ENCODE measurements at places on chromosomes 1 and 21.

DNA sequence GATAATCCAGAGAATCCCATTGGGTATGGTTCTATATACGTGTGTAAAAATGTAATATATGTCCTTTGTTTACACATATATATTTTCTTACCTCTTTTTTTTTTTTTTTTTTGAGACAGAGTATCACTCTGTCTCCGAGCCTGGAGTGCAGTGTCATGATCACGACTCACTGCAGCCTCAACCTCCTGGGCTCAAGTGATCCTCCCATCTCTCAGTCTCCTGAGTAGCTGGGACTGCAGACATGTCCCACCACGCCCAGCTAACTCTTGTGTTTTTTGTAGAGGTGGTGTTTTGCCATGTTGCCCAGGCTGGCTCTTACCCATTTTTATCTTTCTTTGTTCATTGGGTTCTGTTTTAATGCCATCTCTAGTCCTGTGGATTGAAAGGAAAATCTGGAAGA lies 59.5 kb downstream of the ZBTB17 start:
- DNase-seq, result no peak

- DNase-seq, result no peak
Measured at GRCh38 chr1:161784968-161785367, 18.8 kb downstream of the ATF6 start.

- DNase-seq, result peak; percentile 27
Measured at GRCh38 chr21:35984654-35985361, 75.5 kb downstream of the SETD4 start.

DNA sequence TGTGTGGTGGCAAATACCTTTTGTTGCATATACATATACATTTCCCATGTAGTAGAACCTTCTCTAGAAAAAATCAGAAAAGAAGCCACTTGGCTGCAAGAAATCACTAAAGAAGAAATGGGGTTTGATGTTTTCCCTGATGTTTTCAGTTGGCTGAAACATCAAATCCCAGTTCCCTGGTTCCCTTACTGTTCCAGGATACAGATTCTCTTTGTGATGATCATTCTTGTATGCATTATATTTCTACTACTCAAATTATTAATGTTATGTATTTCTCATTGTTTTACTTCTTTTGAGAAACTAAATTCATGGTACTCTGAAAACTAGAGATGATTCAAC lies 7.6 kb downstream of the RNU1-2 start:
- no peak for DNase-seq

DNA sequence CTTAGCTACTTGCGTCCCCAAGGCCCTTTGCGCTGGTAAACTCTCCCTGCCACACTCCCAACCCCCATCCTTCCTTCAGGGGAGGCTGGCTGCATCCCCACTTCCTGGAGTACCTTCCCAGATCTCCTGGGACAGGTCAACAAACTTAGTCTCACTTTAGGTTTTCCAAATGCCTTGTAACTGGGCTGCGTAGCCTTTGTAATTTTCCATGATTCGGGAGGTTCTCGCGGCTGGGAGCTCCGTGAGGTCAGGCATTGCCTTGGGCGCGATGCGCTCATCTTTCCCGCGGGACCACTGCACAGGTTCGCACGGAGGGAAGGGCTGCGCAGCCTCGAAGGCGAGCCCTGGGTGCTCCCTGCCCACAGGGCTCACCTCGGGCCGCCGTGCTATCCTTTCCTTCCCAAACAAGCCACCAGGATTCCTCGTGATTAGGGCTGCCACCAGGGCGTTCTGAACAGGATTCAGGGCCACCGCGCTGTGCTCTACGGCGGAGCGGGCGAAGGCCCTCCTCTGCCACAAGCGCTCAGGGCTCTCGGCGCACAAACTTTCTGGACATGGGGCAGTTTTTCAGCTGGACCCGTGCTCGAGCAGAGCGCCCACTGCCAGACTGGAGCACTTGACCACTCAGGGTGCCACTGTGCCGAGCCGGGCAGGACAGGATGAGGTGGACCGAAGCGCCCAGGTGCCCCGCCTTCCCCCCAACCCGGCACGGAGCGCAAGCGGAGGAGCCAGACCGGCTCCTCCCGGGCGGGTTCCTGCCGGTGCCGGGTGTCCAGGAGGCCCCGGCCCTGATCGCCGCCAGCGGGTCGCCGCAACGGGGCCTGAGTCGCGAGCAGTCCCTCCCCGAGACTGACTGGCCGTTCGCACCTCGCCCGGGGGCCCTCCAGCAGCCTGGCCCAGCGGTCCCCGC lies 1.1 kb downstream of the TMPRSS2 start:
- DNase-seq, result no peak

DNA sequence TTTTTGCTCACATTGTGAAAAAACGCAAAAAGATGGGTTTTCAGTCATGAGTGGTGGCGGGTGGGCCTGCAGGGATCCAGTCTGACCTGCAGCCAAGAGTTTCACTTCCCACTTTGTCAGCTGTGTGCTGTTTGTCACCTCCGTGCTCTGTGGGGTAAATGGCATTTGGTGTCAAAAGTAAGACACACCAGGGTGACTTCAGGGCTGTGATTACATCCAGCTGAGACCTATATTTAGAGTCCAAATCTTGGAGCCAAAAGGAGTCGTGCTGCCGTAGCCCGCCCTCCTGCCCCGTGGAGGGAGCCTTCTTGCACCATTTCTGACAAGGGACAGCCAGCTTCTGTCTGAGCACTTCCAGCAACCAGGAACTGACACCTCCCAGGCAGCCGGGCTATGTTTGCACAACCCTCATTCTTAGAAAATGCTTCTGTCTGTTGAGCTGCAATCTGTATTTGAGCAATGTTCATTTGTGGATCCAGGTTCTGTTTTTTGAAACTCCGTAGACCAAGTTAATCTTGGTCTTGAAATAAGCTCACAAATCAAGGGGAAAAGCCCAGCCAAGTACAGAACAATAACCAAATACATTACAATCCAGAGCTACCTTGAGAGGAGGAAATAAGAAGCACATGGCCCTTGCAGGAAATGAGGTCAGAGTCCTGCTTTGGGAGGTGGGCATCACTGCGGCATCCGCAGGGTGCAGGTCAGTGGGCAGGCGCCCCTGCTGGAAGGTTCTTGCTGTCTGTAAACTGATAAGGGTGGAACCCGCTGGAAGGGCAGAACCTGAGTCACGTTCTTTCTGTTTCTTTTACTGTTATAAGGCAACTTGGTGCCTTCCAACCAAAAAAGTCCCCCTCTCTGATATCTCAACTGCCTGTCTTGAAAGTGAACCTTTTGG lies 14.4 kb downstream of the ABCG1 start:
- DNase-seq, result peak; percentile 47

GRCh38 chr1:25619101-25619890 lies 2.7 kb downstream of the MAN1C1 start:
- no peak for DNase-seq

- peak; percentile 57 for DNase-seq
Measured at GRCh38 chr1:22529901-22530621, 33.2 kb upstream of the EPHA8 start.

DNA sequence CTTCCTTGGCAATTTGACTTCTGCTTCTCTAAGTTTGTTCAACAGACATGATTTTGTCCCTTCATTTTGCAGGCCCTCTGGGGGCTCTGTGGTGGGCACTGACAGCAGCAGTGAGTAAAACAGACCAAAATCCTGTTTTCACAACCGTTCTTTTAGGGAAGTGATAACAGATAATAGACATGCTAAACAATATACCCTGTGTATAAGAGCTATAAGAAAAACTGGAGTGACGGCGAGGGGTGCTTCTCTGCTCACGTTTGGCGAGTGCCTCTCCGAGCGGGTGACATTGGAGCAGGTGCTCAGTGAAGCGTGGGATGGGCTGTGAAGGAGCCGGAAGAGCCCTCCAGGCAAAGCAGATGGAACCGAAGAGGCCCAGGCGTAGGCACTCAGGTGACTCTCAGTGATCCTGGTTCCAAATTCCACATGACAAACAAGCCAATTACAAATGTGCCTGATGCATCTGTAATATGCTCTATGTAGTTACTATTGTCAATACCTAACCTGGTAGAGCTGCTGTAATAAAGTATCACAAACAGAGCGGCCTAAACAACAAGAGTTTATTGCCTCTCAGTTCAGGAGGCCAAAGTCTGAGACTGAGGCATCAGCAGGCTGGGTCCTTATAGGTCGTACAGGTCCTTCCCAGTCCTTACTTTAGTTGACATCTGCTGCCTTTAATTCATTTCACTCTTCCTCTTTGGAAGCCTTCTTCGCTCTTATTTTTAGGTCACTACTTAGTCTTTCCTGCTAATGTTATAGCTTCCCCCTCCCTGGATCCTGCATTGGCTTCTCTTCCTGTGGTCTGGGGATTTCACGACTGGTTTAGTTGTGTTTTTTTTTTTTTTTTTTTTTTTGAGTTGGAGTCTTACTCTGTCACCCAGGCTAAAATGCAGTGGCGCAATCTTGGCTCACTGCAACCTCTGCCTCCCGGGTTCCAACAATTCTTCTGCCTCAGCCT lies 20.1 kb downstream of the OR2B11 start:
- no peak for DNase-seq

GRCh38 chr1:5189384-5189783 lies 535.0 kb downstream of the AJAP1 start:
- DNase-seq, result no peak

DNA sequence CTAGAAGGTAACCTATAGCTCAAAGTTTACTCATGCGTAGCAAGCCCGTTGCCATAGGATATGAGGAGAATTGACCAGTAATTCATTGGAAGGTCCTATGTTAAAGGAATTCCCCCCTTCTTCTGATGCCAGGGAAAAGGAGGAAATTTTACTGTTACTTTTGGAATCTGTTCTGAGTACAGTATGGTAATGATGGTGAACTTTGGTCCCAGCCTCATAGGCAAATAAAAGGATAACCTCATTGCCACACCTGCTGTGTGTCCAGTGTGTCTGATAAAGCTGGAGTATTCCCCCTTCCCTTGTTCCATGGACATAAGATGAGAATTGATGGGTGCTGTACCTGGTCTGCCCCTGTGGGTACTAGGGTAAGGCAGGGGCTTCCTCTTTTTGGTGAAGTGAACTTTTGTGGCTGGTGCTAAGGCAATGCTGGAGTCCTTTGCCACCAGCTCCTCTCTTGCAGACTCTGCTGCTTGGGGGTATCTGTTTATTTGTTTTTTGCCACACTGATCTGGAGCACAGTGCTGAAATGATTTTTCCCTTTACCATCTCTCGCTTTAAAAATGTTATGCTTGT lies 22.2 kb downstream of the MPZ start:
- no peak for DNase-seq

DNA sequence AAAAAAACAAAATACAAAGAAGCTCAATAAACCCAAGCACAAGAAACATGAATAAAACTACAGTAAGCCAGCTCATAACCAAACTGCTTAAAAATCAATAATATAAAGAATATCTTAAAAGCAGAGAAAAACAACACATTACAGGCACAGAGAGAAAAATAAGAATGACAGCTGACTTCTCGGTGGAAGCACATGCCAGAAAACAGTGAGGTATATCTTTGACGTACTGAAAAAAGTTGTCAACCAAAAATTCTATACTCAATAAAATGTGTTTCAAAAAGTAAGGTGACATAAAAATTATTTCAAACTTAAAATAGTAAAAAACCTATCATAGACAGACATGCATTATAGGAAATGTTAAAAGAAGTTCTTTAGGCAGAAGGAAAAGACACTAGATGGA lies 33.3 kb downstream of the ZZZ3 start:
- DNase-seq, result no peak

- no peak for DNase-seq
Measured at GRCh38 chr21:45856442-45856841, 125.1 kb upstream of the COL6A1 start.

DNA sequence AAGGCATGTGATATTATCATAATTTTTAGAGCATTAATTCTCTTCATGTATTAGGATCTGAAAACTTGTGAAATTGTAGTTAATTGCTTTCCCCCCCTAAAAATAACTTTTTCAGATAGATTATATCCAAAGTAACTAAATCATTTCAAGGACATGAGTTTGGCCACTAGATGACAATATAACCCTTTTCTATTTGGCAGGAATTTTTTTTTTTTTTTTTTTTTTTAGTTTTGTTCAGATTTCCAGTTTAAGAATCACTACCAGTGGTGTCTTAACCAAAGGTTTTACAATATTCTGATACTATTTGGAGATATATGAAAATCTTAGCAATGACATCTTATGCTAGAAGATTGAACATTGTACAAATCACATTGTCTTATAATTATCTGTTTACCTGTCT lies 370.8 kb downstream of the AMY1C start:
- no peak for DNase-seq

- no peak for DNase-seq
Measured at GRCh38 chr1:119046429-119046784, 58.3 kb upstream of the TBX15 start.

GRCh38 chr1:243982447-243983018 lies 68.5 kb upstream of the ZBTB18 start:
- no peak for DNase-seq

DNA sequence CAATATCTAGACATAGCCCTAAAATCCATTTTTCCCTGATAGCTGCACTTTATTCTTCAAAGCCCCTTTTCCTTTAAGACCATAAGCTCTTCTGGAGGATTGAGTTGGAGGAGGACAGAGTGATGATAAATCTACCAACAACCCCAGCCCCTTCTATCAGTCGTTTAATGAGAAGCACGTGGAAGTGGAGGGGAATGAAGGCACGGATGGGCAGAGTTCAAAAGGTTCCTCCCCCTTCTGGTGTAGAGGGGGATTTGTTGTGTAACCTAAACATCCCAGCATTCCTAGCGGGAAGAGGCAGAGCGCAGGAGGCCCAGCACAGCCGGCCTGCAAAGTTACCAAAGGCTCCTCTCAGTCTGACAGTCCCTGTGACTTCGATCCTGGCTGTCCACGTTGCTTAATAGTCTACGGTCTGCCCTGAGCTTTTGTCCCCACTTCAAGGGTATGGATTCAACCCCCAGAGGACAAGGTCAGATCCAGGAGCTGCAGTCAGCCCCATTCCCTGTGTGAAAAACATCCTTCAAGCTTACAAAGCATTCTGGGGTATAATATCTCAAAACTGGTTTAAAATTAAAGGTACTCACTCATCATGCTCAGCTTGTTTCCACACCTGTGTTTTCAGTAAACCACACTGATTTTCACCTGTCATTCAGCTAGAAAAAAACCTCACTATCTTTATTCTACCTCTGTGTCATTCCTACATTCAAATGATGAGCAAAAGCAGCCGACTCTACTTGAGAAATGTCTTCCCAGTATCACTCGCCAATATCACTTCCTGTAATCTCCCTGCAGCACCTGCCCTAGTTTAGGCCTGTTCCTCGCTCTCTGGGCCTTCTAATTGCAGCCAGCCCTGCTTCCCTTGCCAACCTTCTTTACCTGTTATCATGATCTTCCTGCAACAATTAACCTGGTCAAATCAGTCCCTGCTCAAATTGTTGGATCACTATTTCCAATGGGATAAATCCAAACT lies 117.9 kb downstream of the PLPP3 start:
- no peak for DNase-seq

- no peak for DNase-seq
Measured at GRCh38 chr1:39006726-39007645, 15.9 kb downstream of the AKIRIN1 start.
